NT2/D1 (cell line): ENCODE measurements at places on chromosomes 6 and 20.

DNA sequence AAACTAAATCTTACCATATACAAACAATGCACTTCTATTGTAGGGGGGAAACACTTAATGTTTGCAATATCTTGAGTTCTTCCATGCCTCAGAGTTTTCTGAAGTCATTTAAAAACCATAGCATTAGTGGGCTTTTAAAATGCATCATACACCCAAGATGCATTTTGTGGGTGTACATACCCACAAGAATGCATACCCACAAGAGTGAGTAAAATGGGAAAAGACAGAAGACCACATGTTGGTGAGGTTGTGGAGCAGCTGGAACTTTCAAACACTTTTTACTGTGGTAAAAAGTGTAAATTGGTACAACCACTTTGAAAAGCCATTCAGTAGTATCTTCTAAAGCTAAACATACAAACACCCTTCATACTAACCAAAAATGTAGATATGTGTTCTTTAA is 57.5 kb downstream of the CYB5R4 start:
- DNase-seq = no peak

- no peak for DNase-seq
These were observed 1.2 kb downstream of the ENTPD6 start for GRCh38 chr20:25196786-25197120.

DNA sequence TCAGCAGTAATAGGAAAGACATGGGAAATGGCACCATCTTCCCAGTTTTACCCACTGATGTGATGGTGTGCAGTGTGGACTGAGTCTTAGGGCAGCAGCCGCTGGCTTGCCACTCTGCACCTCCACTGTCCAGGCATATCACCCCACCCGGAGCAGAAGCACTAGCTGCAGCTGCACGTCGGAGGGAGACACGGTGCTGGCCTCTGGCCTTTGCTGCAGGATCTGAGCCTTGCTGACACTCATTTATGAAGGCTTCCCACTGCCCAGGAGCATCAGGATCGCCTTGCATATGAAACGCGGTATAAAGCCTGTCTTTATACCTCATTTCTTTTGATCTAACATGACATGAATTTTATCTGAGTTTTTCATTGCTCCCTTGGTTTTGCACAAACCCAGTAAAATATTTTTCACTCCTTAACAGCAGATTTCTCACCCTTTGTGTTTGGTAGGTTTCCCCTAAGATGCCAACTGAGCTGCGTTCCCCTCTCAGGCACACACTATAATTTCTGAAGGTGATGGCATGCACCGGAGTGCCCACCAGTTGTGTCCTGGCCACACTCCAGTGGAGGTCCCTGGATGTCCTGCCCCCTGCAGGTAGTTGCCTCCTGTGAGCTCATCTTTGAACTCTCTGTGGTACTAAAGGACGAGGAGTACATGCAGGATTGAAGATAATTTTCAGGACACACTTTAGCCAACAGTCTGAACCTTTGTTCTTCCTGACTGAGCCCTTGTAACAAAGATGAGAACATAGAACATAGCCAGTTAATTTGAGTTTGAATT is 9.0 kb upstream of the EXOC2 start:
- DNase-seq = no peak

GRCh38 chr20:62576815-62577489 is 65.4 kb upstream of the SLCO4A1 start:
- no peak for DNase-seq

GRCh38 chr20:60223174-60223573 is 265.0 kb downstream of the CDH26 start:
- no peak for DNase-seq

GRCh38 chr6:138570725-138571029 is 71.4 kb upstream of the NHSL1 start:
- no peak for DNase-seq

GRCh38 chr6:46484081-46484820 is 7.0 kb downstream of the RCAN2 start:
- DNase-seq = no peak

- no peak for DNase-seq
These were observed 57.1 kb upstream of the RPS6KA2 start for GRCh38 chr6:166684170-166684569.

DNA sequence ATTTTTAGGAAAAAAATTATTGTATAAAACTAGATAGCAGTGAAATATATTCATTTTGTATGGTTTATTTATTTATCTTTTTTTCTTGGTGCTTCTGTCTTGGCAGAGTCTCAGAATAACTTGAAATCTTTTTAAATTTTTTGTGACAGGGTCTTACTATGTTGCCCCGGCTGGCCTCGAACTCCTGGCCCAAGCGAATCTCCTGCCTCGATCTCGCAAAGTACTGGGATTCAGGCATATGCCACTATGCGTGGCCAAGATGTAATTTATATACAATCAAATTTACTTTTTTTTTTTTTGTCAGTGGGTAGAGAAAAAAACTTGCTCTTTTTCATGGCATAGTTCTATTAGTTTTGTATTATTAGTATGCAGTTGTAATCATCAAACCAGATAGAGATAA is 13.7 kb downstream of the CBFA2T2 start:
- DNase-seq = no peak

DNA sequence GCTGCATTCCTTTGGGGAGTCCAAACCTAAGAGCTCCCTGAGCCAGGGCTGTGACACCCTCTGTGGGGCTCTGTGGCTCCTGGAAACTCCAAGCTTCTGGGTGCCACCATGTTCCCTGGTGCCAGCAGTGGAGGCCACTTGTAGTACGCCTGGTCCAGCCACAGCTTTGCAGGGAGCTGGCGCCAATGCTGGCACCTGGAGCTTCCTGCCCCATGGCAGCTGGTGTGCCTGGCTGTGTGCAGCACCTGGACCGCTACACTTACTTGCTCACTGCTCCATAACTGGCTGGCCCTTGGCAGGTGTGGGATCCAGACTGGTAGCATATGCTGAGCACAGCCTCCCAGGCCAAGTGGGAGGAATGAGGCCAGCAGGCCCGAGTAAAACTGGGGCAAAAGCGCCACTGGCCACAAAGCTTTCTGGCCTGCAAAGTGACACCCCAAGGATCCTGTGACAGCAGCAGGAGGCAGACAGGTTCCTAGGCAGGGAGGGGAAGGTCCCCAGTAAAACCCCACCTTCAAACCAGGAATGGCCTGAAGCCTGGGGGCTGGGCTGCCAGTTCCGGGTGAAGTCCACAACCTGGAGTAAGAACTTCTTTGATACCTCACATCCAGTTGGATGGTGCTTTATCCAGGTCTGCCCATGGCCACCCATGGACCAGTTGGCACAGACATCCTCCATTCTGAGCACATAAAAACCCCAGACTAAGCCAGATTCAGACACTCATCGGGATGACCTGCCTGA is 461.0 kb downstream of the TBC1D32 start:
- no peak for DNase-seq

DNA sequence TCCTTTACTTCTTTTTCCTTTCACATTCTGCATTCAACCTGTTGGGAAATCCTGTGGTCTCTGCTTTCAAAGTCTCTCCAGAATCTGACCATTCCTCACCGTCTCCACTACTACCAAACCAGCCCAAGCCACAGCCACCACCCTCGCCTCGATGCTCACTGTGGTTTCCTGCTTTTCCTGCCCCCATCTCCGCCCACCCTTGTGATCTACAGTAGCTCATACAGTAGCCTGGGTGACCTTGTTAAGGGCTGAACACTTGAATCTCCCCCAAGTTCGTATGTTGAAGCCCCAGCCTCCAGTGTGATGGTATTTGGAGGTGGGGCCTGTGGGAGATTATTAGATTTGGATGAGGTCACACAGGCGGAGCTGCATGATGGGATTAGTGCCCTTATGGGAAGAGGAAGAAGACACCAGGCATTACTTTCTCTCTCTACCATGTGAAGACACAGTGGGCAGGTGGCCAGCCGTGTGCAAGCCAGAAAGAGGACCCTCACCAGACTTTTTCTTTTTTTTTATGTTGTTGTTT is 189.0 kb upstream of the UST start:
- no peak for DNase-seq

GRCh38 chr6:32116674-32117073 is 7.5 kb upstream of the TNXB start:
- DNase-seq = no peak

- DNase-seq = no peak
These were observed 166.0 kb downstream of the DLL1 start for GRCh38 chr6:170124836-170125235.

GRCh38 chr6:19845266-19846041 is 8.3 kb downstream of the ID4 start:
- DNase-seq = no peak

GRCh38 chr6:44481056-44481455 is 93.5 kb downstream of the CDC5L start:
- DNase-seq = no peak

DNA sequence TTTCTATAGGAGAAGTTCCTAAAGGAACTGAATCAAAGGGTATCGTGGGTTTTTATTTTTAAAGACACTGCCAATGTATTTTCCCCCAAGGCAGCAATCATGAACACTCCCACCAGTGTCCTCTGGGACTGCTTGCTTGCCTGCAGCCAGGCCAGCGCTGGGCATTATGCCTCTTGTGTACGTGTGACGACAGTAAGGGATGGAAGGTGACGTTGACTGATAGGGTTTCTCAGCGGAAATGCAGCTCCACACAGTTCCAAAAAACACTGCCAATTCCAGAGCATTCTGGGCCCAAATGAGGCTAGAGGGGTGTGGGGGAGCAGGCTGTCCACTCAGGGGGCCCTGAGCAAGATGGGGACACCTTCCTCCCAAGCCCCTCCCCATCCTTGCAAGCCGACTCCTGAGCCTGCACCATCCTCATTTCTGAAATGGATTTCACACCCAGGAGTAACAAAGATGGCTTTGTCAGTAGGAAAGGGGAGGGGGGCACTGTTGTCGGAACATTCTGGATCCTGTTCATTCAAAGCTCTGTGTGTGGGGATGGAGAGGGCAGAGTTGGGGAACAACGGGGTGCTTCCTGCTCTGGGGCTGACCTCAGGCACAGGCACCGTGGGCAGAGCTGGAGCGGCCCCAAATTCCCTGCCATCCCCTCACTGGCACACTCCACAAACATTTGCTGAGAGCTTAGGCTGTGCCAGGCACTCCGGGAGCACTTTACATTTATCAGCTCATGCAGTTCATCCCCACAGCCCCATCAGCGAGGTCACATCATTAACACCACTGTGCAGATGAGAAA is 20.0 kb downstream of the PREX1 start:
- no peak for DNase-seq

- DNase-seq = no peak
These were observed 50.2 kb upstream of the SIRPG start for GRCh38 chr20:1707588-1708449.

- no peak for DNase-seq
These were observed 32.0 kb upstream of the TMEM217 start for GRCh38 chr6:37289931-37290330.

DNA sequence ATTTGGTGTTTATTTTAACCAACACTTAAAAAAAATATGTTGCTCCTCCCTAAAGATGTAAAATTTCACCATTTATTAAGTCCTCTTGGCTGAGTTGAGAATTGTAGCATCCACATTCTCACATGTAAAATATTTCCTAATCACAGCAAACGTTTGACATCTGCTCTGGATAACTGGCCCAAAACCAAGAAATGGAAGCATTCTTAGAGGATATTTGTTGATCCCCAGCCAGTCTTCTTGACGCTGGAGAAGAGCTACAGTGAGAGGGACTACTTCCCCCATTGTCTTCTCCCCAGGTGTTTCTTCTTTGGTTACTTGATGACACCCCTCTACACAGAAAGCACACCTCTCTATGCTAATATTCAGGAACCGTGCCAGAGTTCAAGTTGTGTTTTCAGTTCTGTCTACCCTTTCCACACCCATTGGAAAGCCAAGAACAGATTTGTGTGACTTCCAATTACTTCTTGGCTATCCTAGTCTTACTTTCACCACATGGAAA is 454.5 kb upstream of the JAG1 start:
- no peak for DNase-seq

DNA sequence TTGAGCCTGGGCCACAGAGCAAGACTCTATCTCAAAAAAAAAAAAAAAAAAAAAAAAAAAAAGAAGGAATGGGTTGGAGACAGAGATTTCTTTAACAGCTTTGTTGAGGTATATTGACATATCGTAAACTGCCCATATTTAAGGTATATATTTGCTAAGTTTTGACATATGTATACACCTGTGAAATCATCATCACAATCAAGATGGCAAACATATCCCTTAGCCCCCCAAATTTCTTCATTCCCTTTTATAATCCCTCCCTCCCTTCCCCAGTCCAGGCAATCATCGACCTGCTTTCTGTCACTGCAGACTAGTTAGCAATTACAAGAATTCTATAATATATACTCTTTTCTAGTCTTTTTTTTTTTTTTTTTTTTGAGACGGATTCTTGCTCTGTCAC is 29.0 kb downstream of the SERPINB1 start:
- no peak for DNase-seq

- no peak for DNase-seq
These were observed 4.9 kb downstream of the ARID1B start for GRCh38 chr6:156781861-156782631.

DNA sequence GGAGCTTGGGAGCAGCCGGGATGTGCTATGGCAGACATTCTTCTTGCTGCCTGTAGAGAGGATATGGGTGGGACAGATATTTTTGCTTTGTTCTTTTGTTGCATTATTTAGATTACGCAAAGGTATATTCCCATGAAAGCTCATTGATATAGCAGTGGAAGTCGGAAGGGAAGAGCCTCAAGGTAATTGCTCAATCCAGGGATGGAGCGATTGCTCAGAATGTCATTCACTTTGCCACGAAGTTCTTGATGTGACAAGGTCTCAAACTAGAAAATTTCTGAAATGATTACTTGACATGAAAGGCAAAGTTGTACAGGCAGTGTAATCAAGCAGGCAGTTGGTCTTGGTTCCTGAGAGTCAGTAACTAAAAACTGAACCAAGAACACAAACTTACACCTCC is 615.6 kb upstream of the CDH4 start:
- DNase-seq = no peak

DNA sequence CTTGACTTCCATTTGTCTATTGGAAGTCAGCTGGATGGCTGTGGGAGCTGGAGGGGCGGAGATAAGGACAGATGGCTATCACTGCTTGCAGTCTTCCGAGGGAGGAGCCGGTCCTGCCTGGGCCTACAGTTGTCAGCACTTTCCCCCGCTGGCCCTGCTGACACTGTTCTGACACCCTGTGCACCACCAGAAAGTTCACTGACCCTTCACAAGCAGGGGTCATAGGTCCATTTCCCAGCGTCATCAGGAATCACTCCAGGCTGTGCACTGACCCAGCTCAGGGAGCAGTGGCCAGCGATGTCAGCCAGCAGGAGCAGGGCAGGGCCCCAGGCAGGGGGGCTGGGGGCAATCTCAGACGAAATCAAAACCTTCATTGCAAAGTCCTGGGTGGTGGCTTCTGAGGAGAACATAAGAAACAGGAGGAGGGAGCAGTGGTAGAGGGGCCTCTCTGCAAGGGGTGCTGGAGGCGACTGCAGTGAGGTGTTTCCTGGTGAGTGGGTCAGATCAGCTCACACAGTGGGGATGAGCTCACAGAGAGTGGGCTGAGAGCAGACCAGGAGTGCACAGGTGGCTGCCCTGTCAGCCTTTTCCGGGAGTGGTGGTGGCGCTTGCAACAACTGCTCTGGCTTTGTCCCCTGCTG is 26.5 kb upstream of the PLEKHG1 start:
- DNase-seq = no peak
